ENCODE measurements at places on chromosomes 5 and 9.

- DNase-seq: no peak
Measured at GRCh38 chr5:76735762-76736545, 20.0 kb downstream of the F2R start.

GRCh38 chr5:167966979-167967378, 324.5 kb upstream of the WWC1 start:
- DNase-seq: no peak

GRCh38 chr5:150469718-150470469, 20.4 kb upstream of the RPS14 start:
- DNase-seq: no peak

GRCh38 chr9:88219601-88220000, 81.3 kb upstream of the SPATA31C2 start:
- DNase-seq: no peak

- no peak for DNase-seq
Measured at GRCh38 chr5:122263352-122264030, 48.5 kb upstream of the SNCAIP start.

DNA sequence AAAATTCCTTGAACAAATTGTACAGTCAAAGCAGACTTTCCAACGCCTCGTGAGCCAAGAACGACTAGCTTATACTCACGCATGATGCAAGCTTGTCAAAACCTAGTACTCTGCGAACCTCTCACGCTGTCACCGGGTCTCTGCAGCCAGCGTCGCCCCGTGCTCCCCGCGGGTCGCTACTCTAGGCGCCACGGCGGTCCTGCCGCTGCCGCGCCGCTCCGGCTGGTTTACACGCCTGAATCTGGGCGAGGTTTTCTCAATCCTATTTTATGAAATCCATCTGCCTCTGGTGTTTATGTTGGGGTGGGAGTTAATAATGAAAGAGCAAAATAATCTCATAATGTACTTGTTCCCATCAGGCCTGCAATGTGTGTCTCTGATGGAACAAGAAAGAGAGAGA, 90.9 kb downstream of the SV2C start:
- no peak for DNase-seq

DNA sequence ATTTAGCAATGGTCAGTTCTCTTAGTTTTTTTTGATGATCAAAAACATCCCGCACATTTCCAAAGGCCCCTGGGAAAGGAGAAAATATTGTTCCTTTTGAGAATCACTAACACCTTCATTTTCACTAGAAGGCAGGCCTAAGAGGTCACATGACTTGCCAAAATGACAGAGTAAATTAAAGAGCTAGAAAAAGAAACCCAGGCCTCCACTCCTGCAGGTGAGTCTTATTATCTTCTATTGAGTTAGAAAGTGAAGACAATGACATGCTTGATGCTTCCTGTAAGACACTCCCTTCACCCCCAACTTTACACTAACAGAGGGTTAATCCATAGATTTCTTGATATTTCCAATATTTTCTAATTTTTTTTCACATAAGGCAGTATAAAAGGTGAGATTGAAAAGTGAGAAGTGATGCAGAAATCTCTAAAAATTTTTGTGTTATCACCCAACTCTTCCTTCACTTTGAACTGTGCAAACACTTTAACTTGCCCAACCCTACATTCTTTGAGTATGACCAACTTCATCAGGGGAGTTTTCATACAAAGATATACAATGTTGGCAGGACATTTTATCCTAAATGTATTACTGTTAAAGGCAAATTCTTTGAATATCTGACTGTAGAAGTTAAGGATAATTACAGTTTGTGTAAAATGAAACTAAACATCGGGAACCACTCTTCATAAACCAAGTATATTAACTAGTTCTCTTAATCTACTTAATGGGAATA, 57.1 kb downstream of the SUB1 start:
- DNase-seq: no peak

- no peak for DNase-seq
Measured at GRCh38 chr5:43515678-43516048, 715 bp upstream of the C5orf34 start.

- DNase-seq: no peak
Measured at GRCh38 chr9:126564128-126564527, 49.6 kb upstream of the LMX1B start.

DNA sequence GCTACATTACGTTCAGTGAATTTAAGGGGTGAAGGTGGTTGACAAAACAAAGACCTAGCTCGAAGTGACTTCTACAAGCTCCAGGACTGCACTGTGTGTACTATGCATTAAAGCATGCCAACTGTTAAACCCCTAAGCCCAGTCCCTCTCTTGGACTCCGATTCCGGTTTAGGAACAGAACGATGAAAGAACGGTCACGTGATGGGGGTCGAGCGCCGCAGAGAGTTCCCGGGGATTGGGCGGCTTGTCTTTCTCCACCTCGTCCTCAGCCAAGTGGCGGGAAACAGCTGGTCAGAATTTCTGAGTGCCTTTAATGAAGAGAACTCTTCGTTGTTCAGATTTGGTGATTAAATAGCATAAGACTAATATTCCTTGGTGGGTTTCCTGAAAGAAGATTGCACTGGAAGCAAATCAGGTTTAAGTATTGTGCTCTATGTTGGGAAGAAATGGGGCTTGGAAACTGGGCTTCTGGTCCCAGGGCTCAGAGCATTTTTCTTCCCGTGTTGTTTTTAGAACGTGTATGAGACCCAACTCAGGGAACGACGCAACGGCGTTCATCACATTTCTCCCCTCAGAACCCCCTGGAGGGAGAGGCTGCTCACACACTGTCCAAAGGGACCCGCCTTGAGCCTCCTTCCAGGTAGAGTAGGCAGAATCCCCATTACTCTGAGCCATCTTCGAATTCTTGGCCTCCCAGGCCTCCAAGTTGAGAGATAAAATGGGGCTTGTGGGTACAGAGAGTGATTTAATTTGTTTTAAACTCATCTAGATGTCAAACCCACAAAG, 25.3 kb downstream of the IRX2 start:
- no peak for DNase-seq

GRCh38 chr5:9721161-9721560, 91.0 kb upstream of the TAS2R1 start:
- no peak for DNase-seq

- no peak for DNase-seq
Measured at GRCh38 chr9:92727716-92728700, 36.6 kb downstream of the BICD2 start.

DNA sequence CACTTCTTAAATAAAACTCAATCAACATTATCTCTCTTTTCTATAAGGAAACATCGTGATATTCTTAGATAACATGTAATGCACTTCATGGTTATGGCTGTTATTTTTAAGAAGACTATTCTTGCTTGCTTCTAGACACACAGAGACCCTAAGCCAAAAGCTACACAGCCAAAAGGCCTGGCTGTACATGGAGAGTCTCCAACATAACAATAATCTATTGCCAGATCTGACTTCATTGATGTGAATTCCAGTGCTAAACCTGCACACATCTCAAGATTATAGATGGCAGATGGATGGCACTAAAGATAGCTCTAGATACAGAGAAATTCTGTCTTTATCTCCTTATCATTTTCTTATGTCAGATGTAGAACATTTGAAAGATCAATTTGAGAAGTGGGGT, 811.6 kb upstream of the ZNF608 start:
- no peak for DNase-seq

- DNase-seq: no peak
Measured at GRCh38 chr5:176360894-176361436, 599 bp downstream of the KIAA1191 start.

DNA sequence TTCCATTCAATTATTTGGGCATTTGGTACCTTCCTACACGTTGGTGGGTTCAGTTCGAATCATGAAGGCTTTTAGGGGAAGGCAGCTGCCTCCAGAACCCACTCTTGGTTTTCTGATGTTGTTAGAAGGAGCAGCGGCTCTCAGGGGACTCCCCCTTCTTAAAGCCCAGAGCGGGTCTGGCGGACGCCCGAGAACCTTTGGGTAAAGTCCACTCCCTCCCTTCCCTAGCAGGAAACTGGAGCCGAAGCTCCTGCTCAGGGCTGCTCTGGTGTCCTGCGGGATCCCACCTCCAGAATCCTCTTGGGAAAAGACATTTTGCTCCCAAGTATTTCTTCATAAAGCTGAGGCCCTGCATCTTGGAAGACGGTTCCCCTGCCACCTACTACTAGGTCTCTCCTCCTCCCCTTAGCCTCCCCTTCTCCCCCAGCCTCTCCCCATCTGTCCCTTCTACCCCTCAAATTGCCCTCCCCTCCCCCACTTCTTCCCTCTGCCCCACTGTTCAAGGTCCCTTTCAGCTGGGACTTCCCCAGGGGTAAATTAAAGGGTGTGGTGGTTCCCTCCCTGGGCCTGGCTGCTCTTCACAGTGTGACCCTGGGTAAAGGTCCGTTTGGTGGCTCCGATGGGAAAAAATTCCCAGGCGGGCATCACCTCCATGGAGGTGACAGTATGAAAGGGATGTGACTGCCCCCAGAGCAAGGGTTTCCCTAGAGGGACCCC, 9.3 kb downstream of the IRX4 start:
- no peak for DNase-seq
